Effector memory CD4-positive, alpha-beta T cell (primary cell): ENCODE measurements at places on chromosomes 6 and 20.
A peak's percentile ranks its signal among the peaks of the same experiment; 100 is the strongest.

DNA sequence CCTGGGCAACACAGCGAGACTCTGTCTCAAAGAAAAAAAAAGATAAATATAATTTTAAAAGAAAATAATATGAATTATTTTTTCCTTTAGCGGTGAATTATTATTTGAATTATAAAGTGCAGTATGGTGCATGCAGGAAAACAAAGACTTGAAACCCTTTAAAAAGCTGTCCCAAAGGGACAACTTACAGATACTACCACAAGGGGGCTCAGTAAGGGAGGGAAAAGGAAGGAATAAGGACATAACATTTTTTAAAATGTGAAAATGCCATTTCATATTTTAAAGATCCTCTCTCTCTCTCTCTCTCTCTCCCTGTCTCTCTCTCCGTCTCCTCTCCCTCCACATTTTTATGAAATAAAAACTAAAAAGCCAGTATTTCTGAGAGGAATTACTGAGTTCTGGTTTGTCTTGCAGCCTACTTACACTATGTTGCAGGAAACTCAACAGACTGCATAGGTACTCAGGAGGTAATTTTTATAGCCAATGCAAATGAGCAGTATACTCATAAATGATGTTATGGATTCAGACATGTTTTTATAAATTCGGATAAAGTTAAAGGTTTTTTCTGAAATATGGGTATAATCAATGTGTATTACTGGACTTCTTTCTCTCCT is 455.0 kb upstream of the GJE1 start:
- no peaks in the 10 kb centered on the region for H3K27me3 ChIP-seq
- no peak overlapping the region for H3K27ac ChIP-seq
- no peaks in the 10 kb centered on the region for H3K4me1 ChIP-seq
- H3K4me3 ChIP-seq: no peak overlapping the region
- no peak for DNase-seq
- no peaks in the 10 kb centered on the region for H3K36me3 ChIP-seq

DNA sequence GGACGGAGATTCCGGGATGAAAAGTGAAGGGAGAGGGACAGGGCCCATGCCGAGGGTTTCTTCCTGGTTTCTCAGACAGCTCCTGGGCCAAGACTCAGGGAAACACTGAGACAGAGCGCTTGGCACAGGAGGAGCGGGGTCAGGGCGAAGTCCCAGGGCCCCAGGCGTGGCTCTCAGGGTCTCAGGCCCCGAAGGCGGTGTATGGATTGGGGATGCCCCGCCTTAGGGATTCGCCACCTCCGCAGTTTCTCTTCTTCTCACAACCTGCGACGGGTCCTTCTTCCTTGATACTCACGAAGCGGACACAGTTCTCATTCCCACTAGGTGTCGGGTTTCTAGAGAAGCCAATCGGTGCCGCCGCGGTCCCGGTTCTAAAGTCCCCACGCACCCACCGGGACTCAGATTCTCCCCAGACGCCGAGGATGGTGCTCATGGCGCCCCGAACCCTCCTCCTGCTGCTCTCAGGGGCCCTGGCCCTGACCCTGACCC is 55.0 kb upstream of the HLA-A start:
- peak overlapping the region; percentile 74 for H3K4me3 ChIP-seq
- DNase-seq: peak; percentile 8
- H3K27me3 ChIP-seq: no peaks in the 10 kb centered on the region

GRCh38 chr6:152457949-152458624 is 179.1 kb downstream of the SYNE1 start:
- no peak overlapping the region for H3K27ac ChIP-seq
- no peaks in the 10 kb centered on the region for H3K27me3 ChIP-seq
- no peak overlapping the region for H3K4me3 ChIP-seq

DNA sequence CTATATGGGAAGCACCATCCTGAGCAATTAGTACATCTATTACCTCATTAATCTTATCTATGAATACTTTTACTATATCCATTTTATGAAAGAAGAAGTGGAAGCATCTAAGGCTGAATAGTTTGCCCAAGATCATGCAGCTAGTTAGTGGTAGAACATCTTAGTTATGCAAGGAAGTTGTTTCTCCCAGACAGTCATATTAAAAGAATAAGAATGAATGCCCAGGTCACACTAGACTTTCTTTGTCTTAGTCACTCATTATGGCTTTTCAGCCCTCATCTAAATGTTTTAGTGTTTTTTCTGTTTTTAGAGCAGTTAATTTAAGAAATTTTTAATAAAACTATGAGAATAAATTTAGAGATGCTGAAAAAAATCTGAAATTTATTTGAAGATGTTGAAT is 517.5 kb downstream of the CDKAL1 start:
- H3K27me3 ChIP-seq: no peaks in the 10 kb centered on the region
- no peak for DNase-seq
- no peak overlapping the region for H3K27ac ChIP-seq
- H3K4me1 ChIP-seq: no peaks in the 10 kb centered on the region

GRCh38 chr6:28721372-28721771 is 195.7 kb downstream of the GPX5 start:
- peaks cover 9% of the 10 kb centered on the region for H3K27me3 ChIP-seq
- H3K27ac ChIP-seq: no peak overlapping the region
- no peaks in the 10 kb centered on the region for H3K36me3 ChIP-seq
- no peak for DNase-seq
- H3K4me3 ChIP-seq: no peak overlapping the region

GRCh38 chr20:45823949-45824835 is 2.9 kb downstream of the TNNC2 start:
- H3K4me1 ChIP-seq: peaks cover 5% of the 10 kb centered on the region
- no peaks in the 10 kb centered on the region for H3K36me3 ChIP-seq
- DNase-seq: peak; percentile 41
- H3K27me3 ChIP-seq: peaks cover 12% of the 10 kb centered on the region
- peak overlapping the region; percentile 35 for H3K4me3 ChIP-seq

GRCh38 chr6:161373905-161374451 is 100.1 kb upstream of the AGPAT4 start:
- no peaks in the 10 kb centered on the region for H3K4me1 ChIP-seq
- DNase-seq: peak; percentile 23
- H3K27me3 ChIP-seq: no peaks in the 10 kb centered on the region

DNA sequence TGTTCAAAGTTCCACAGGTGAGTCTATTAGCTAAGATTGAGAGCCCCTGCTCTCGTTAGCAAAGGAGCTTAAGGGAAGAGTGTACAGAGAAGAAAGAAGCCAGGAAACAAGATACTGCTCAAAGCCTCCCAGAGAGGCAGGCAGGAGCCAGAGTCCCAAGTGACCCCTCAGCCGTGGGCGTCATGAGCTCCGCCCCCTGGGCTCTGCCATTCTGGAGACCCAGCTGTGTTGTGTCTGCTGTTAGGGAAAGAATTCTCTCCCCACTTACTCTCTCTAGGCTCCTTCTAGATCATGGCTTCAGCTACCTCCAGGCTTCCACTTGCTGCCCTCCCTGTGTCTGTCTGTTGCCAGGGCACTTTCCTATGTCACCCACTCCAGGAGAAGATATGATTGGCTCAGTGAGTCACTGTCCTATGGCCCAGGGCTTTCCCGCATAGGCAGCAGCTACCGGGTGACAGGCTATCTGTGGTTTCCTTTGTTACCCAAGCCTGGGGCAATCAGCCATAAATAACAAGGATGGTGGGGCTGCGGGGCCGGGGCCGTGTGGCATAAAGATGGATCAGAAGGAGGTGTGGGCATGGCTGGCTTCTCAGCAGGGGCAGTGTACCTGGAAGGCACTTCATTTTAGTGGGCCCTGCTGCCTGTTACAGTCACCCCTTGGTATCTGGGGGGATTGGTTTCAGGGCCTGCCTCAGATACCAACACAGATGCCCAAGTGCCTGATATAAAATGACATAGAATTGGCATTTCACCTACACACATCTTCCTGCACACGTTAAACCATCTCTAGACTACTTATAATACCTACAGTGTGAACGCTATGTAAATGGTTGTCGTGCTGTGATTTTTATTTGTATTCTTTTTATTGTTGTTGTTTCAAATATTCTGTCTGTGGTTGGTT is 118.9 kb downstream of the ARMC2 start:
- no peak overlapping the region for H3K27ac ChIP-seq
- no peak overlapping the region for H3K4me3 ChIP-seq
- no peaks in the 10 kb centered on the region for H3K4me1 ChIP-seq
- no peaks in the 10 kb centered on the region for H3K27me3 ChIP-seq

DNA sequence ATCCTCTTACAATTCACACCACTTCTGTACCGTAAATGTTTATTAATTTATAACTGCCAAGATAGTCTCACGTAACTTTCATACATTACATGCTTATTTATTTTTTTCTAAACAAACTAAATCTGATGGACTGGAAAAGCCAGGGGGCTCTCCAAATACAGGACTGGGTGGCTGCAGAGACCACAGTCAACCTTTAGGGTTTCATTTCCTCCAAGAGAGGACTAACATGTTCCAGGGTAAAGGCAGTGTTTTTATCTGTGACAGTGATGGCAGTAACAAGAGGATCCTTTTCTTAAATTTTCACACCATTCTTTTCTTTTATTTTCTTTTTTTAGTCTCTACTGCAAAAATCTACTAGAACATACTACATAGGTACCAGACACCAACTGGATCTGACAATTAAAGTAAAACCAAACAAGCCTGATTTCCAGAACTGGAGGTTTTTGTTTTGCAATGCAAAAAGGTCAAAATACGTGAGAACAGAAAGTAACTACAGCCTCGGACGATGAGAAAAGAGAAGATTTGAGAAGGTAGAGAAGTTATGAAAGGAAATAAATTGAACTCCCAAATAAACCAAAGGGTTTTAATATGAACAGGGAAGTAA is 1.2 kb downstream of the LMBRD1 start:
- peak overlapping the region; percentile 91 for H3K4me3 ChIP-seq
- H3K27ac ChIP-seq: peak overlapping the region; percentile 96
- peaks cover 10% of the 10 kb centered on the region for H3K4me1 ChIP-seq
- DNase-seq: no peak

GRCh38 chr20:57713505-57713903 is 3.7 kb upstream of the PMEPA1 start:
- no peak overlapping the region for H3K27ac ChIP-seq
- H3K4me3 ChIP-seq: no peak overlapping the region
- no peak for DNase-seq
- H3K27me3 ChIP-seq: no peaks in the 10 kb centered on the region
- H3K4me1 ChIP-seq: peaks cover 14% of the 10 kb centered on the region
- no peaks in the 10 kb centered on the region for H3K36me3 ChIP-seq

DNA sequence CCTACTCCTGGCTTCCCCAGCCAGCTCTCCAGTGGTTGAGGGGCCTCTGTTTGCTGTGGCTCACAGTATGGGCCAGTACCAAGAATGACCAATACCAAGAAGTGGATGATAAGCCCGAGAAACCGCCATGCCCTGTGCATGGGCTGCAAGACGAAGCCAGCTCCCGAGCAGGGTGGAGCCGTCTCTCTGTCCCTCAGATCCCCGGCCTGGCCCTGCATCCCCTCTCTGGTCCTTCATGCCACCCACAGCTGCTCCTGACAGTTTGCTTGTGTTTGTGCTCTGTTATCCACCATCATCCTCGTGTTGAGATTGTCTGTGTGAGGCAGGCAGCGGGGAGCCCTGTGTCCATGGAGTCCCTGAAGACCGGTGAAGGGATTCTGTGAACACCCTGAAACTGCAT is 36.1 kb downstream of the GABRR2 start:
- no peak overlapping the region for H3K27ac ChIP-seq
- no peaks in the 10 kb centered on the region for H3K27me3 ChIP-seq
- H3K36me3 ChIP-seq: no peaks in the 10 kb centered on the region
- no peaks in the 10 kb centered on the region for H3K4me1 ChIP-seq
- H3K4me3 ChIP-seq: no peak overlapping the region

GRCh38 chr20:41183831-41184230 is 46.5 kb downstream of the PLCG1 start:
- H3K4me1 ChIP-seq: no peaks in the 10 kb centered on the region
- DNase-seq: no peak
- H3K27me3 ChIP-seq: no peaks in the 10 kb centered on the region
- no peak overlapping the region for H3K4me3 ChIP-seq
- no peak overlapping the region for H3K27ac ChIP-seq

DNA sequence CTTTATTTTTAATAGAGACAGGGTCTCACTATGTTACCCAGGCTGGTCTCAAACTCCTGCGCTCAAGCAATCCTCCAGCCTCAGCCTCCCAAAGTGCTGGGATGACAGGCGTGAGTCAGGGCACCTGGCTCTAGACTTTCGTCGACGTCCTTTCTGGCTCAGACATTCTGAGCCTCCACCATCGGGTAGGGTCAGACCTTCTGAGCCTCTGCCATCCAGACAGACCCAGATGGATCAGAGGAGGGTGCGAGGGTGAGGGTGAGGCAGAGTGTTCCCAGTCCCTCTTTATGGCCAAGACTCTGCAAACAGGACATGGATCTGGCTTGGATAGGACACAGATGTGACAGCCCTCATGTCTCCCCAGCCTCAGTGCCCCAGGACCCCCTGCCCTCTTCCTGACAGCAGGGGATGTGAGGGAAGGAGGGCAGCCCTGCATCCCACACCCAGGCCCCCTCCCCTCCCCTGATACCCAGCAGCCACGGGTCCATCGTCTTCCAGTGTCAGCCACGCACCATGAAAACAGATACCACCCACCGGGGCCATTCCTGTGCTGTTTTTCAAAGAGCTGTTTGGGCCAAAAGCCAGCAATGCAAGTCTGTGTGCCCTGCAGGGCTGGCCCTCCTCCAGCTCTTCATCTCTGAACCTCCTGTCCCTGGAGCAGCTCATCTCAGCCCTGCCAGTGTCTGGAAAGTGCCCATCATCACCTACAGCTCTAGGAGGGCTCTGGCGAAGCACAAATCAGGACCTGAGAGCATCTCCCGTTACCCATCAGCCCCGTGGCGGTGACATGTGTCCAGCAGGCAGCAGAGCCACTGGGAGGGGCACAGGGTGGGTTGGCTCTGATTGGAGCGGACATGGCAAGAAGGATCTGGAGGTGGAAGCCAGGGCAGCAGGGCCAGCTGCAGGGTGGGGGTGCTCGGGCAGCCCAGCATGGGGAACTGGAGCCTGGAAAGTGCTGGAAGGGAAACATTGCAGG is 208.4 kb downstream of the PREX1 start:
- peaks cover 9% of the 10 kb centered on the region for H3K4me1 ChIP-seq
- no peak for DNase-seq
- H3K27ac ChIP-seq: no peak overlapping the region

GRCh38 chr6:135030532-135031178 is 24.0 kb downstream of the HBS1L start:
- H3K27ac ChIP-seq: no peak overlapping the region
- H3K27me3 ChIP-seq: no peaks in the 10 kb centered on the region
- peaks cover 9% of the 10 kb centered on the region for H3K4me1 ChIP-seq
- H3K4me3 ChIP-seq: no peak overlapping the region
- DNase-seq: no peak

DNA sequence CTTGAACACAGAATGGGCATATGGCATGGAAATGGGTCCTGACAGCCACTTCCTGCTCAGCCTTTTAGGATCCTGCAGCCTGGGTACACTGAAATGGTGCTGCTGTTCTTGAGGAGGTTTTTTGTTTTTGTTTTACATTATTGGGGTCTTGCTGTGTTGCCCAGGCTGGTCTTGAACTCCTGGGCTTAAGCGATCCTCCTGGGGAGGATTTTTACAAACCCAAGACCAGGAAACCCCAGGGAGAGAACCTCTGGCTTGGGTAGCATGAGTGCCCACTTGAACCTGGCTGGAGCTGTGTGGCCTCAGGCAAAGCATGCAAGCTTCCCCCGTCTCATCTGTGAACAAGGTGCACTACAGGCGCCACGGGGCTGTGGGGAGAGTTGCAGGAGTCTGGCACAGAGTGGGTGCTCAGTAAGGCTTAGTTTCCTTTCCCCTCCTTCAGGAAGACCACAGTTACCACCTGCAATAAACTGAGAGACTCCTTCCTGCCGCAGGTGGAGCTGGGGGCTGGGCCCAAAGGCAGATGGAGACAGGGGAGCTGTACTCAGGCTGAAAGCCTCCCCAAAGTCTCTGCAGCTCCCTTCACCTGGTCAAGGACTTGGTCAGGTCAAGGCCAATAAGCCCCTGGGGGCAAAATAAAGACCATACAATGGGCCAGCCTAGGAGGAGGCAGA is 1.8 kb downstream of the SLA2 start:
- peak overlapping the region; percentile 53 for H3K4me3 ChIP-seq
- peak; percentile 60 for DNase-seq
- H3K36me3 ChIP-seq: peaks cover 20% of the 10 kb centered on the region
